ENCODE measurements at places on chromosomes 3 and 15. TPM values are rescaled to one million over a fixed set of nuclear protein-coding genes. Genes with fewer than 3 reads are reported as not detected.

Gene SEMA5B
- polyA plus RNA-seq, result 22.3 TPM

Gene CFAP100
- polyA plus RNA-seq, result 0.94 TPM

Gene ROPN1B
- 0.29 TPM for polyA plus RNA-seq

Gene DNAJA4
- 92.8 TPM for polyA plus RNA-seq

Gene GHSR
- polyA plus RNA-seq, result not detected

Gene AMOTL2
- 38.9 TPM for polyA plus RNA-seq

Gene LRRC31
- not detected for polyA plus RNA-seq

Gene LMCD1
- 253 TPM for polyA plus RNA-seq

Gene ZKSCAN7
- 6.7 TPM for polyA plus RNA-seq

DNA sequence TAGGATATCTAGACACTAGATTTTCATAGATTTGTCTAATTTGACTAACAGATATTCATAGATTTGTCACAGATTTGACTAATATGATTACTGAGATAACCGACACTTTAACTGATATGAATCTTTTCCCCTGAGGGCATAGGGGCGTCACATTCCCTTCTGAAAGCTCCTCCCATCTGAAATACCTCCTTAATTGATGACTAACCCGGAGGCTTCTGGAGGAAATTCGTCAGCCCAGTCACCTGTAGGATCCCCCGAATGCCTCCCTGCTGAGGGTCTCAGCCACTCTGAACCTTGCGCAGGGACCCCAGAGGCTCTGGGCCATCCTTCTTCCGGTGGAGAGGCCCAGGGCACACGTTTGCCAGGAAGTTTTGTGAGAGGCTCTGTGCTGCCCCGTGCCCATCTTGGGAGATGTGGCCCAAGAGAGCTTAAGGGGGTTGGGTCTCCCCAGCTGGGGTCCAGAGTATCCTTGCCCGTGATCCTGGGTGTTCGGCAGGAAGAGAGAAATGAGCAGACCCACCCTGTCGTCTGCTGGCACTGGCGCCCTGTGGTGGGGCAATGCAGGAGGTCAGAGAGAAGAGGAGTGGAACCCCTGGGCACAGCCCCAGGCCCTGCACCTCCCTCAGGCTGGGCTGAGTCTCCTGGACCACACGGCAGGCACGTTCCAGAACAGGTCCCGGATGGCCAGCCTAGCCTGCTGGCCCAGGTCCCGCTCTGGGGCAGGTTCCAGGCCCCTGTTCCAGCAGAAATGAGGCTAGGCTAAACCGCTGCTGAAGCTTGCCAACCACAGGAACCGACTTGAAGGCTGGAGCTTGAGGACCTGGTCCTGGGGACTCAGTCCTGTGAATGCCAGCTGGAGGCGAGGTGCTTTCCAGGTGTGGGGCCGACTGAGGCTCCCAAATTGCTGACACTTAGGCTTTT is 1.7 kb downstream of the PLA2G4D start:
- no peak for DNase-seq

DNA sequence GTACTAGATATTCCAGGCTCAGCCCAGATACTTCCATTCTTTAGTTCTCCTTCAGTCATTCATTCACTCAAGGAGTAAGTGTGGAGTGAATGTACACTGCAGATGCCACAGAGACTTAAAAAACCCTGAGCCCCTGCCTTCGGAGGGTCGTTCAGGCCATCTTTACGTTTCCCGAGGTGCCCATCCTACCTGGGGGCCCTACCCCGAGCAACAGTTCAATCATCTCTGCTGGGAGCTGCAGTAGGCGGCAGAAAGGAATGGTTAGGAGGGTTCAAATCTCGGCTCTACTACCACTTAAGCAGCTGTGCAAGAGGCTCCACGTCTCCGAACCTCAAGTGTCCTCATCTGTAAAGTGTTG is 613 bp downstream of the SEC13 start:
- no peak for DNase-seq

DNA sequence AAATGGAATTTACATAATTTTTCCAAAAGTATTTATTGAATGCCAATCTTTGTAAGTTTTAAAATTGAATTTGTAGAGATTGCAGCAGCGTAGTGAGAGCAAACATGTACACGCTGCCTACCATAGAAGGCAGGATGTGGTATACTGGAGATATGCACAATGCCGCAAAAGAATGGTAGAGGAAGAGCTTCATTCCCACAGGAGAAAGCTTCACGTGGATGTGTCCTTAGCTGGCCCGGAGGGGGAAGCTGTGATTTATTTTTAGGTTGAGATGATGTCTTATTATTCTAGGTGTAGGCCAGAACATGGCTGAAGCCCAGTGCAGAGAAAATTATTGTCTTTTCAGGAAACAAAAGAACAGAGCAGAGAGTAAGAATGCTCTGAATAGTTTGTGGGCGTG is 743.3 kb upstream of the BCHE start:
- DNase-seq, result no peak

DNA sequence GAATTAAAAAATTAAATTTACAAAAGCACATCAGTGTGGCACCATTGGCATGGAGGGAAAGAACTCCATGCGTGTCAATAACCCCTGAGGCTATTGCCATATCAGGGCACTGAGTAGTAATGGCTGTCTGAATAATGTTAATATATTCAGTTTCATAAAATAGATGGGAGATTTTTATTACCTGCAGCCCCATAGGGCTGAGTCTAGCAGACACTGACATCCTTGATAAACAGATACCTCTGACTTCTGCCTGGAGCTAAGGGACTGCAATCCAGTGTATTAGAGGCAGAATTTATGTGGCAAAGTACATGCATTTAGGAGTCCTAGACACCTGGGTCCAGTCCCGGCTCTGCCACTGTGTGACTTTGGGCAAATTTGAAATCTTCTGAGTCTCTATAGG is 38.8 kb upstream of the SV2B start:
- no peak for DNase-seq

GRCh38 chr3:177523067-177523675 is 325.9 kb upstream of the TBL1XR1 start:
- no peak for DNase-seq

DNA sequence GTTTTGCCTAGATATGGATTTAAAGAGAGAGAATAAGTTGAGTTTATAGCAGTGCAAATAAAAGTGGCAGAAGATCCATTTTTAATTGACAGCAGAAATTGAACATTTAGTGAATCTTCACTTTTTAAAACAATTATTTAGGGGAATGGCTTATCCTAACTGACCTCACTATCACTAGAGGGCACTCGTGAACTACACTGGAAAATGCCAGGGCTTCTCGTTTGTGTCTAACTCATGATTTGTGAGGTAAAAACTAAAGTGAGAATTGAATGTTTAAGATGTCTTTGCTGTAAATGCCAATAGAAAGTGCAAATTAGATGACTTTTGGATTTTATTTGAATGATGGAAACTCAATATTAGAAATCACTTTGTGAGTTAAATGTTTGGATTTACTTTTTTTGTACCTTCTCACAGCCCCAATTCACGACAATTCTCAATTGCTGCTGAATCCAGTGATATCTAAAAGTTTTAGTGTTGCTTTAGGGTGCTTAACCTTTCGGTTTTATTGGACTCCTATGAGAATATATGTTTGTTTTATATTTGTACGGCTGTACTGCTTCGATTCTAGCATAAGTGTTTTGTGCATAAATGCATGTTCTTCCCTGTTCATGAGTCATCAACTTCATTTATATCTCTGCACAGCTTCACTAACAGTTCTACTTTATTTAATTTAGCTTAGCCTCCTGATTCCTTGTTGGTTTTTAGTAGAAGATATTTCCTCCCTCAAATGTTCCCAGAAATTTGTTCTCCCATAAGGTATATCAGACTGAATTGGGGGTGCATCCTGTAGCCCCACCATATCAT is 462.1 kb downstream of the MFSD1 start:
- DNase-seq, result peak; percentile 4

- DNase-seq, result no peak
Measured at GRCh38 chr3:23062582-23062981, 140.5 kb upstream of the UBE2E2 start.

DNA sequence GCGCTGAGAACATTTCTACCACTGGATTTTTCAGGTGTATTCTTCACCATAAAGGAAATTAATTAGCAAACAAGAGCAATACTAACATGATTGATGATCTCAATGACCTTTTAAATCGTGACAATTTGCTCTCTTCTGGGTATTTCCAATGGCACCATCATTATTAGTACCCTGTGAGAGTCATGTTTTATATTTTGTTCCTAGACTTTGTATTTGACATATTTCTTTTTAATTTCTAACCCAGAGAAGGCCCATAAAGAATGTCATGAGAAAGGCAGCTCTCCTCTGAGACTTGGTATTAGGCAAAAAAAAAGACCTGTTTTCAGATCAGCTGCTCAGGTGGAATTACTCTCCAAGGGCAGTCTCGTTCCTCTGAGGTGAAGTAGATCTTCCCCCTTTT is 1253.4 kb downstream of the ROBO2 start:
- DNase-seq, result no peak

GRCh38 chr3:128994173-128994512 is 267 bp upstream of the CFAP92 start:
- DNase-seq, result no peak

- DNase-seq, result no peak
Measured at GRCh38 chr3:119145500-119146167, at the start of gene TEX55. TSS of gene TEX55 (plus strand) at chr3:119146165. CDS start at chr3:119146190, 25 bp downstream.

DNA sequence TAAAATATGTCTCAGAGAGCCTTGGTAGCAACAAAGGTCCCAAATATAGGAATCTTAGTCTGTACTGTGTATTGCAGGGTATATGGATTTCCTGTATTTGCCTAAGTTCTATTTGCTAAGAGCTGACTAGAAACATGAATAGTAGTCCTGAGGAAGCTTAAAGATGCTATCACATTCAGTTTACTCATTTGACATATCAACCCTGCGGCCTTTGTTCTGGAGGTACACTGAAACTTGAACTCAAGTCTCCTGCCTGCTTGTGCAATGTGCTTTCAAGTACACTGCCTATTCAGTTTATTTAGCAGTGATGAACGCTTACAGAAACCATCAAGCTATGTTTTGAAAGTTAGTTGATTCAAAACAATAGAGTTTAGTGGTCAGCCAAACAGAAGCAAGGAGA is 21.1 kb downstream of the IL1RAP start:
- no peak for DNase-seq

DNA sequence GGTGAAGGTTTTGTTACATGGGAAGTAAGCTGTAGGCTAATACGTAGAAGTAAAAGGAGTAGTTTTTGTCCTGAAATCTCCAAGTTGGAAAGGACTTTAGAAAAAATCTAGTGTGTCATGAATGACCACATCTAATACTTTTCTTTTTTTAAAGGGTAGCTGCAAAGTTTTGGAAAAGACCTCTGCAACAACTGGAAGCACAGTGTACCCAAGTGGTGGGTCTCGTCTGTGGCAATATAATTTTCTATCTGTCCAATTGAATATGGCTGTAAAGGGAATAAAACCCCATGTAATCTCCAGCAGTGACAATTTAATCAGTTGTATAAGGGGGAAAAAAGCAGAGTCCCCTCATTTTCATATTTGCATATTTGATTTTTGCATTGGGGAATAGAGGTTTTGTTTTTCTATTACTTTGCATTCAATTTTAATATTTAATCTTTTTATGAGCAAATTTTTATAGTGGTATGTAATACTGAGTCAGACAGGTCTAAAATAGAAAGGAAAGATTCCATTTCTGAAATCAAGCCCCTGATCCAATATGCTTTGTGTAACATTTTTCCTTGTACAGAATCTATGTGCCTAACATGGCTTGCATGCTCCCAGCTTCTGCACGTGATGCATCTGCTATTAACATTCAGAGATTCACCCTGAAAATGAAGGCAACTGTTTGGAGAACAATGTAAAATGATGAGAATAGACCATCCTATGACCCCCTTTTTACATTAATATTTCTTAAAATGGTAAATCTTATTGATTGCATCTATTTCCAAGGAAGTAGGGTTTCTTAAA is 531.4 kb downstream of the ZIC1 start:
- no peak for DNase-seq

GRCh38 chr3:39750712-39751111 is 58.7 kb upstream of the MYRIP start:
- no peak for DNase-seq

All from forelimb muscle (tissue), 1 donor.